ENCODE measurements at places on chromosomes 6 and 20.

- DNase-seq = no peak
Observed at GRCh38 chr6:20565342-20565741, 31.1 kb downstream of the CDKAL1 start.

GRCh38 chr20:11780765-11781369 is 136.8 kb upstream of the BTBD3 start:
- no peak for DNase-seq

DNA sequence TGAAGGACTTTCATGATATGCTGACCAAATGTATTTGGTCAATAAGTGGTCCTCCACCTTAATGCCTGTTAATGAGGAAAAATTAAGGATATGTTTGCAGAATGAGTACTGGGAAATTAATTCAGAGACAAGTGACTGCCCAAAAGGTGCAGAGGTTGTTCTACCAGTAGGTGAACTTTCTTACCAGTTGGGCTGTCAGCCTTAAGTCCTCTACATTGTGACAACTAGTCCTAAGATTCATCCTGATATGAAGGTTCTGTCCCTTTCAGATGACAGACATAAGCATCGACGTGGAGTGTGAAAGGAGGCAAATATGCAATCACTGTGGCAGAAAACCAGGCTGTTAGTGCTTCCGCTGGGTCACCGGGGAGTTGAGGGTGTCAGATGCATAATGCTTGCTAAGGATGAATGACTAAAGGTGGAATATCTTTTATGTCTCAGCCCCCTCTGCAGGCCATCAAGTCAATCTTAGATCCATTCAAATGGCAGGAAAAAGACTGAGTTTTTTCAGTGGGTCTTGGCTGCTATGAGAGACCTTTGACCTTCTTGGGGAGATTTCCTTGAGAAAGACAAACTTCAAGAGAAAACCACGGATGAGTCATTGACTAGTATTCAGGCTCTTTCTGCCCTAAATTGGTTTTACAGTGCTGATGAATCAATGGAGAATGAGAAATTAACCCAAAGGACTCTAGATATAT is 226.0 kb downstream of the TPBG start:
- DNase-seq = no peak

DNA sequence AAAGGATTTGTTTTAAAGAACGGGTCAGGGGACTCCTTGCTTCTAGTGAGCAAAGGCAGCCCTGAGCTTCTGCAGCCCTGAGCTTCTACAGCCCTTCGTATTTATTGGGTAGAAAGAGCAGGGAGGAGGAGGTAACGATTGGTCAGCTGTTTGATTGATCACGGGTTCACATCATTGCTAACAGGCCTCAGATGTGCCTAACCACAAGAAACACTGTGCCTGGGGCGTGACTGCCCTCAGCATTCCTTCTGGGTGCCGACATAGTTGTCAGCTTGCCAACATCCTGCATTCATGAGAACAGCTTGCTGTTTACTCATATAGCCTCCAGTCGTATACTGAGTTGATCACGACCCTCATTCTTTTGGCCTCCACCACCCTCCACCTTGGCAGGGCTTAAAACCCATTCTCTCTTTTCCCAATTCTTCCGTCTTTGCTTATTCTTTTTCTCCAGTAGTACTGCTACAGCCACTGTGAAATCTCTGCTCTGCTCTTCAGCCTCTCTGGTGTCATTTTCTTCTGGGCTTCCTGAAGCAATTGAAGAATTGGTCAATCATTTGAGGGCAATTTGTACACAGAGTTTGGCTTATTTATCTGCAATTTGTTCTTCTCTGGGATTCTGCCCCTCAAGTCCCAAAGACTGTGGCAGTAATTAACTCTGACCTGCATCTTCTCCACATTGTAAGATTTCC is 25.4 kb upstream of the NOP56 start:
- no peak for DNase-seq

DNA sequence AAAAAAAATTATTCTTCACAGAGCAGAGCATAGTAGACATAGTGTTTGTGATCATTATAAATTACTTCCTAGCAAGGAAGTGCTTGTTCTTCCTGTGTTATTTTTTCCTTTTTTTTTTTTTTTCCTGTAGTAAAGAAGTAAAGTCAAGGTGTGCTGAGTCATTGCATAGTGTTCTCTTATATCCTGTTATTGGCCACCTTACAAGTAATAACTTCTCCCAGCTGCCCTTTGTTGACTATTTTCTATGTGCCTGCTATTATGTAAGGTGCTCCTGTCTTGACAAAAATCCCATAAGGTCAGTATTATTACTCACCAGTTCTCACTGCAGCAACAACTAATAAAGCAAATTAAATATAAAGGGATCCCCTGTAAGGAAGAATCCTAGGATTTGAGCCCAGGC is 195.3 kb downstream of the GJA1 start:
- no peak for DNase-seq

- no peak for DNase-seq
Observed at GRCh38 chr6:113433335-113433991, 423.7 kb upstream of the MARCKS start.

GRCh38 chr6:134830940-134831339 is 119.0 kb downstream of the ALDH8A1 start:
- DNase-seq = no peak

DNA sequence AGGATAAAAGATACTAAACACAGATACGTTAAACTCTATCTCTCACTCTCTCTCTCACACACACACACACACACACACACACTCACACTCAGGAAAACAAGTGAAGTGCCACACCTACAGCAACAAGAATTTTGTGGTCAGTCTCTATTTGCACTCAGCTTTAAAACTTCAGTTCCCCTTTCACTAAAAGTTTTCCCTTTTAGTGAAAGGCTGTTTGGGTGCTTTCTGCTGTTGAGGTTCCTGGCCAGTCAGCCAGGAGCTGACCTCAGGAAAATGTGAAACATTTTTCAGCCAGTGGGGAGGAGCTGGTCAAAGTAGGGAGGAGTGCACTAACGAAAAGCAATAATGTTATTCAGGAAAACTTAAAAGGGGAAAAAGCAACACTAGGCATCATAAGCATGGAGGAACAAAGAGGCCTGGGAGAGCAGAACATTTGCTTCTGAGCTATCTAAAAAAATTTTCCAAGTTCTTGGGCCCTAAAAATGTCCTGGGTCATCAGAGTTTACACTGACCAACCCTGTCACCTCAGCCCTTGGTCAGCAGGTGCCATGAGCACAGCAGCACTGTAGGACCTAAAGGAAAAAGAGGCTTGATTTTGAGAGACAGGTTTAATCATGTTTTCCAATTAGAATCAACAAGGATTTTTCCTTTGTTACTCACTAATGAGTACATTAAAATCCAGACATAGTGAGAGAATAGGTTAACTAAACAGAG is 30.7 kb upstream of the NT5E start:
- no peak for DNase-seq

- DNase-seq = no peak
Observed at GRCh38 chr6:144559865-144560593, 274.9 kb downstream of the UTRN start.

GRCh38 chr6:33877982-33878535 is 74.3 kb upstream of the MLN start:
- no peak for DNase-seq

GRCh38 chr20:23314699-23315098 is 35.9 kb upstream of the NXT1 start:
- no peak for DNase-seq

GRCh38 chr20:45036044-45036755 is 64.7 kb downstream of the KCNS1 start:
- DNase-seq = no peak

- no peak for DNase-seq
Observed at GRCh38 chr20:20271271-20271670, 96.6 kb upstream of the INSM1 start.

DNA sequence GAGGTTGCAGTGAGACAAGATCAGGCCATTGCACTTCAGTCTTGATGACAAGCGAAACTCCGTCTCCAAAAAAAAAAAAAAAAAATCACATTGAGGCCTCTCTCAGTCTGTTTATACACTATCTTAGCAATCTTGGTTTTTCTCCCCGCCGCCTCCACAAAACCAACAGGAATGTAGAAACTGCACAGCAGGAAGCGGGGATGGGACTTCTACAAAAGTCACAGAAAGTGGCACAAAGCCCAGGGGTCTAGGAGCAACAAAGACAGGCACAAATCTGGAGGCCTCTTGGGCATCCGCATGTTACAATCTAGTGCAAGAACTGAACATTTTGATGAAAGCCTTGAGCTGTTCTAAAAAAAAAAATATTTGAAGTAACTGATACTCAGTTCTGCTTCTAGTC is 48.6 kb downstream of the KDM1B start:
- no peak for DNase-seq

DNA sequence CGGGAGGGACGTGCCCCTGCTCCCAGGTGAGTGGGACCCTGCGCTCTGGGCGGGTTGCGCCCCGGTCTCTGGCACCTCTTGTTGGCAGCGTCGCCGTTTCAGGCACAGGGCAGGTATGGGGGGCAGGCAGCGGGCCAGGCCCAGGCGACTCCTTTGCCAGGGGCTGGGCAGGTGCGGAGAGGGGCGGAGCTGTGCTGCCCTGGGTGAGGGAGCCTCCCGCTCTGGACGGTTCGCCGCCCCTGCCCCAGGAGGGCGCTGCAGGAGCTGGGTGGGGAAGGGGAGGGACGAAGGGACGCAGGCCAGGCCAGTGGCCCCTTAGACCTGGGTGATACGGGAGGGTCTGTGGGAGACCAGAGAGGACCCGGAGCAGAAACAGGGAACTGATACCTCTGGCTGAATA is 663.9 kb upstream of the DEFB115 start:
- no peak for DNase-seq

DNA sequence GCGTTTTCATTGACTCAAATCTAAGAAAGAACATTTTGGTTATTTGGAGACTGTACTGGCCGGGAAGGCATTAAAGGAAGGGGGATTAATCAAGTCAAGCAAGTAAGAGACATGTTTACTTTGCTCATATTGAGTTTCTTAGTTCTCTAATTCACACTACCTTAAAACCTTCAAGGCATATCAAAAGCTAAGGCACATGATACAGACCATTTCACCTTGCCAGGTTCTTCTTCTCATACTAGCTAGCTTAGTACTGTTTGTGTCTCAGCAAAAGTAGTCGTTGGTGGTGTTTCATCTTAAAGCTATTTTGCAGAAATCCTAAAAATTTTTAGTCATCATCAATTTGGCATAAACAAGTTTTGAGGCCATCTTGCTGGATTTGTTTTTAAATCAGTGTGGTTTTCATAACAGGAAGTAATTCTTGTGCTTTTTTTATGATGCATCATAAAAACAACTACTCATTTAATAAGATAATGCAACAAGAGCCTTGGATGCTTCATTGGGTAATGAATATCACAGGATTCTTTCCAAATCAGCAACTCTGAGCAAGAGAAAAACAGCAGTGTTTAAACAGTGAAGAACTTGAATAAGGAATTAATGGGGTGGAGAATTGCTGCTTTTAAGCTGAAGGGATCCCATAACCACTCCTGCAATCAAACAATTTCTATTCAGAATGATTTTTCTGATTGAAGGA is 425.3 kb downstream of the EPM2A start:
- DNase-seq = no peak

GRCh38 chr6:9494864-9495263 is 920.0 kb downstream of the TFAP2A start:
- DNase-seq = no peak

GRCh38 chr6:43828711-43829110 is 58.7 kb downstream of the VEGFA start:
- no peak for DNase-seq

GRCh38 chr6:135008941-135009290 is 45.7 kb downstream of the HBS1L start:
- no peak for DNase-seq

GRCh38 chr6:107319906-107320530 is 139.3 kb downstream of the PDSS2 start:
- DNase-seq = no peak

GRCh38 chr20:38104285-38104684 is 60.8 kb downstream of the TGM2 start:
- DNase-seq = no peak

DNA sequence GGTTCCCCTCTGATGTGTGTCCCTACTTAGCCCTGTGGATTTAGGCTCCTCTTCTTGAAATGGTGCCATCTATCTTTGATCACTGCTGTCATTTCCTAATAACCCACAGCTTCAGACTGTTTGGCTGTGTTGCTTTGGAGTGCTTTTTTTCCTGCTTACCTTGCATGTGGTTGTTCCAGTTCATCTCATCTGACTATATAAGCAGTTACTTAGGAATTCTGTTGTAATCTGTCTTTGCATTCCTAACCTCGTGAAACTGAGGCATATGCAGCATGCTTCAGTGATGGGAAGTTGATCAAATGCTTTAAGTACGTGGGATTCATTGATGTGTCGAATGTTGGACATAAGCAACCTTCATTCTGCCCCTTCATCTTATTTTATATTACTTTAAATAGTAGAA is 115.8 kb upstream of the FLRT3 start:
- no peak for DNase-seq

DNA sequence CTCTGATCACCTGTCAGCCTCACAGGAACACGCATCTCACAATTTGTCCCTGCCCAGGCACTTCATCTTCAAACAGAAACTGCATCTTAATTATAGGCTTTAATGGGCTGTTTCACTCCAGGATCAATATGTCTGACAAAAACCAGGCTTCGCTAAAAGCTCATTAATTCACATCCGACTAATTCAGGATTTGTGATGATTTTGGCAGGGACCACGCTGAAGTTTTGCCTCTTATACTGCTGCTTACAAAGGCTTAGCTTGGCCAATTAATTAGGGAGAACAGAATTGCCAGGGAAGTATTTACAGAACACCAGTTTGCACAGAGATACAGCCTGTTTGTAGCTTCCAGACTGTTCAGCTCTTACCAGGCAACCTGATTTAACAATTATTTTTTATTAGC is 541.0 kb upstream of the SPTLC3 start:
- no peak for DNase-seq

DNA sequence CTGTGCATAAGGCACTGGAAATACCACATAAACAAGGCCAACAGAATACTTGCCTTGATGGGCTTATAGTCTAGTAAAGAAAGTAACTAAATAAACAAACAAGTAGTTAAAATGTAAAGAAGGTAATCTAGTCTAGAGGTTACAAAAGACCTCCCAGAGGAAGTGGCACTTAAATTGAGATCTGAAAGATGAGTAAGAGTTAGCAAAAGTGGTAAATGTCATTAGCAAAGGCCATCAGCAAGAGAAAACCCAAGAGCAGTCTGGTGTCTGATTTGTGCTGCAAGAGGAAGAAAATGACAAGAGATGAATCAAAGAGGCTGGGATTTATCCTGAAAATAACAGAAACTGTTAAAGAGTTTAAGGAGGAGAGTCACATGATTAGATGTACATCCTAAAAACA is 96.6 kb upstream of the SMLR1 start:
- DNase-seq = no peak

DNA sequence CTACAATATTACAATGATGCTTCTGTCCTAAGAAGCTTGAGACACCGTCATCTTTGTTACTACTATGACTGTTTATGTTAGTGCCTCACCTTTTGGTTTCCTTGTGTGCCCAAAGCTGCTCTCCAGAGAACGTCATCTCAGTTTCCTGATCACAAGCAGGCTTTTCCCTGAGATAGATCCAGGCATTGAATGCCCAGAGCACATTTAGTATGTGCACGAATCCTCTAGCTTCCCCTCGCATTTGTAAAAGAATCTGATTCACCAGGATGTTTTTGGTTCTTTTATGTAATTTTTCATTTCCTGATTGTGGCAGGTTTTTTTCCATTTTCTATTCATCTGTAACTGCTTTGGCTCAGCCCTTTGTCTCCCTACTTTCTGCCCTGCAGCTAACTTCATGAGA is 100.2 kb upstream of the TMEM181 start:
- DNase-seq = no peak

Data from cerebellar nuclear complex (tissue), 1 donor.